ENCODE measurements at places on chromosomes 5 and 9. TPM values are rescaled to one million over a fixed set of nuclear protein-coding genes. Genes with fewer than 3 reads are reported as not detected.

Gene FST
- total RNA-seq: 2.0 TPM

Gene PCDHA9
- not detected for total RNA-seq

Gene FAM221B
- total RNA-seq: not detected

Gene PCA3
- total RNA-seq: not detected

Gene TMEM252
- not detected for total RNA-seq

Gene SPATA9
- total RNA-seq: not detected

Gene SARDH
- total RNA-seq: 34.4 TPM

Gene PCDHA5
- total RNA-seq: not detected

Gene FGF18
- total RNA-seq: 0.18 TPM

Gene PPP3R2
- not detected for total RNA-seq

Gene ADGRD2
- not detected for total RNA-seq

Gene AK8
- total RNA-seq: not detected

Gene DNAJC25
- 3.6 TPM for total RNA-seq

DNA sequence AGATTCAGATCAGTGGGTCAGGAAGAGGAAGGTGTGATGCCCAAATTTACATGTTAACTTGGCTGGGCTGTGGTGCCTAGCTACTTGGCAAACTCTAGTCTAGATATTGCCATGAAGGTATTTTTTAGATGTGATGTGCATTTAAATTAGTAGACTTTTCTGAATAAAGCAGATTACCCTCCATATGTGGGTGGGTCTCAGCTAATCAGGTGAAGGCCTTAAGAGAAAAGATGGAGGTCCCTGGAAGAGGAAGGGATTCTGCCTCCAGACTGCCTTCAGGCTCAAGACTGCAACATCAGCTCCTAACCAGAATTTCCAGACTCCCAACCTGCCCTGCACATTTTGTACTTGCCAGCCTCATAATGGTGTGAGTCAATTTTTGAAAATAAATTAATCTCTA, 115.8 kb downstream of the CEMIP2 start:
- DNase-seq: no peak

- no peak for DNase-seq
Observed at GRCh38 chr9:124377551-124378406, 37.5 kb downstream of the PSMB7 start.

DNA sequence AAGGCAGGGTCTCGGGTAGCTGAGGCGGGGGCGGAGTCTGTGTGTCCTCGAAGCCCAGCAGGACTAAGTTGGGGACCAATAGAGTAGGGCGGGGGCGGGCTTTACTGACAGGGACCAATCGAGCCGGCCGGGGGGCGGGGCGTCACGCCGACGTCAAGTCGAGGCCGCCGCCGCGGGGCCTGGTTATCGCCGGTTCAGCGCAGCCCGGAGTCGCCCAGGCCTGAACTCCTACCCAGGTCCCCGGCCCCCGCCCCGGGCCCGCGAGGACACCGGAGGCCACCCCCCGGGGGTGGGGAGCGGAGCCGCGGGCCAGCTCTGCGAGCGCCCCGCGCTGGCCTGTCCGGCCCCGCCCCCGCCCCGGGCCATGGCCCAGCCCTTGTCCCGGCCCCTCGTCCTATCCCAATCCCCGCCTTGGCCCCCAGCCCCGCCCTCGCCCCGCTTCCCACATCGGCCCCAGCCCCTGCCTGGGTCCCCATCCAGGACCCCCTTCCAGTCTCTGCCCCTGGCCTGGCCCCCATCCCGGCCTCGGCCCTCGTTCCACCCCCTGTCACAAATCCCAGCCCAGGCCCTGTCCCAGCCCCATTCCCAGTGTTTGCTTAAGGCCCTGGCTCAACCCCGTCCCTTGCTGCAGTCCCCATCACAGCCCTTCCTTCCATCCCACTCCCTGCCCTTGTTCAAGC, at the start of gene TMEM8B:
TSS of gene TMEM8B (plus strand) at position 145 of the 680 bp plus-strand sequence. CDS start at position 365, 220 bp downstream.
- peak; percentile 95 for DNase-seq

GRCh38 chr5:154571325-154572035, 93.5 kb upstream of the HAND1 start:
- DNase-seq: no peak

DNA sequence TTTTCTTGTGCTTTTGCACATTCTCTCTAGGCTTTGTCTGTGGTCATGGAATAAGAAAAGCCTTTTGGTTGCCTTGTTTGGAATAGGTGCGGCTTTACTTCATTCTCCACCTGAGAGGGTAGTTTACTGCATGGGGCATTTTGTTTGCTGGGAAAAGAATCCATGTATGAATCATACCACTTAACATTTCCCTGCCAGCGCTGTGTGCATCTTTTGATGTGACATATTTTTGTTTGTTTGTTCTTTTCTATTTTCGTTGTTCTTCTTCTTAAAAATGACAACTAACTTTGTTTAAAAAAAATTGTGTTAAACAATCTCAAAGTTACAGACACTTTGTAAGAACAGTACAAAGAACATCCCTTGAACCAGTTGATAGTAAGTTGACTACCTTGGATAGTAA, 113.2 kb downstream of the GCNT1 start:
- no peak for DNase-seq

GRCh38 chr5:2755076-2755680, 3.7 kb upstream of the IRX2 start:
- no peak for DNase-seq

DNA sequence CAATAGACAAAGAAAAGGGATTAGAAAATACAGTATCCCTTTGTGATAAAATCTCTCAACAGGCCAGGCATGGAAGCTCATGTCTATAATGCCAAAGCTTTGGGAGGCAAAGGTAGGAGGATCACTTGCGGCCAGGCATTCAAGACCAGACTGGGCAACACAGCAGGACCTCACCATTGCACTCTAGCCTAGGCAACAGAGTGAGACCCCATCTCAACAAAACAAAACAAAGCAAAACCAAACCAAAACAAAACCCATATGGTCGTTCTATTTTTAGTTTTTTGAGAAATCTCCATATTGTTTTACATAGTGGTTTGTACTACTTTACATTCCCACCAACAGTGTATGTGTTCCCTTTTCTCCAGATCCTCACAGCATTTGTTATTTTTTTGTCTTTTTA, 193.0 kb downstream of the KIAA0825 start:
- no peak for DNase-seq

- no peak for DNase-seq
Observed at GRCh38 chr9:127258606-127259471, 5.7 kb upstream of the GARNL3 start.

GRCh38 chr9:98117984-98118639, 910 bp downstream of the TRIM14 start:
- peak; percentile 53 for DNase-seq

- no peak for DNase-seq
Observed at GRCh38 chr9:97064176-97064575, 25.2 kb upstream of the CTSV start.

- no peak for DNase-seq
Observed at GRCh38 chr5:145902421-145902820, 29.6 kb upstream of the GRXCR2 start.

- no peak for DNase-seq
Observed at GRCh38 chr9:137255448-137256114, 454 bp downstream of the NELFB start.

DNA sequence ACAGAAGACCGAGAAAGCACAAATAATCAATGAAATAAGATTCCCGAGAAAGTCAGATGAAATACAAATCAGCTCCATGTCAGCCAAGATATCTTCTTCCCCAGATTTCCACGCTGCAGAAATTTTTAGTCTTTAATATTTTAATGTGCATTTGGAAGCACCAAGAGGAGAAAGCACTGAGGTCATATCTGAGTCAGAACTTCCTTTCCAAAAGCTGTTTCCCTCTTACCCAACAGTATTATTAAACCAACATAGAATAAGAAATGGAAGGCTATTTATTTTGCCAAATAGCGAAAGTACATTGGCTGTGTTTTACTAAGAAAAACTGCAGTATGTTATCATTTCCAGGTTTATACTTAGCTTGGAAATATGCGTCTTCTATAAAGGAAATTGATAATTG, 772.1 kb upstream of the CDH9 start:
- no peak for DNase-seq

DNA sequence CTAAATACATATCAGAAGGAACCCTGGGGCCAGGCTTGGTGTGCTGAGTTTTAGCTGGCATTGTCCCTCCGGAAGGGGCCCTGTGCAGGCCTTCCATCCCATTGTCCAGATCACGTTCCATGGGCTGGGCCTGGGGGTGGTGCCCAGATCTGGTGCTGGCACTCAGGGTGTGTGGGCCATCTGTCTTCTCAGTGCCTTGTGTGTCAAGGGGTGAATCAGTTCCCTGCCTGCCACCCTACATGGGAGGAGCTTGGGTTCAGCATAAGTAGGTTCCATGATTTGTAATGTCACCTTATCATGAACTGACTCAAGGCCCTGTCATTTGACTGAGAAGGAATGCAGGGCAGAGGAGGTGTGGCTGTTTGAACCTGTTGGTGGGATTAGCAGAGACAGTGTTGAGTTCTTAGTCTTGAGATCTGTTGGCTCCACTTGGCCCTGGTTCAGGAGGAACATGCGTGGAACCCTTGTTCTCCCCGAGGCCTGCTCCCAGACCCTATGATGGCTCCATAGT, 176.8 kb downstream of the MACROH2A1 start:
- DNase-seq: no peak

GRCh38 chr9:98457726-98458370, 202.4 kb upstream of the TBC1D2 start:
- no peak for DNase-seq

GRCh38 chr5:142281966-142282365, 42.9 kb downstream of the SPRY4 start:
- DNase-seq: no peak

DNA sequence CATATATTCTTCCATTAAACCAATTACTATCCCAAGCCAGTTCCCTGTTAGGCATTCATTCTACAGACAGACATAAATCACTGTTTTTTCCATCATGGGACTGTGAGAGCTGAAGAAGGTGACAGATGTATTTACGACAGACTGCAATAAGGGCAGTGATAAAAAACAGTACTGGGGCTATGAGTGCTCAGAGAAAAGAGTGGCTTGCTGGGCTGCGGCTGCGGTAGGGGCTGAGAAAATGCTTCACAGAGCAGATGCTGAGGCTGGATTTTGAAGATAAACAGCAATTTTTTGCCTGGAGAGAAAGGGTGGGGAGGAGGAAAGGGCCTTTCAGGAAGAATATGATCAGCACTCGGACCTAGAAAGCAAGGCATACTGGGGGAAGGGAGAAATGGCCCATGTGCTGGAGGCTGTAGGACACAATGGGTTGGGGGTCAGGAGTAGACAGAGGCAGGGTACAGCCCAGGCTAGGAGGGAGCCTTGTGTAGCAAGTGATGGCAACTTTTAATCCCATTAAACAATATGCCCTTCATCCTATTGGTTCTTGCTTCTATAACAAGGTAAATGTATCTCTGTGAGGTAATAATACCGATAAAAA, 279.3 kb downstream of the ASTN2 start:
- no peak for DNase-seq

- peak; percentile 70 for DNase-seq
Observed at GRCh38 chr9:99000476-99001395, 57.0 kb downstream of the COL15A1 start.

- DNase-seq: no peak
Observed at GRCh38 chr5:167853421-167853820, 438.0 kb upstream of the WWC1 start.

- DNase-seq: no peak
Observed at GRCh38 chr5:148474025-148474511, 90.3 kb downstream of the FBXO38 start.

- DNase-seq: no peak
Observed at GRCh38 chr5:53942724-53943123, 367.6 kb downstream of the ARL15 start.

- DNase-seq: peak; percentile 62
Observed at GRCh38 chr9:137240318-137240840, 708 bp upstream of the TUBB4B start.

DNA sequence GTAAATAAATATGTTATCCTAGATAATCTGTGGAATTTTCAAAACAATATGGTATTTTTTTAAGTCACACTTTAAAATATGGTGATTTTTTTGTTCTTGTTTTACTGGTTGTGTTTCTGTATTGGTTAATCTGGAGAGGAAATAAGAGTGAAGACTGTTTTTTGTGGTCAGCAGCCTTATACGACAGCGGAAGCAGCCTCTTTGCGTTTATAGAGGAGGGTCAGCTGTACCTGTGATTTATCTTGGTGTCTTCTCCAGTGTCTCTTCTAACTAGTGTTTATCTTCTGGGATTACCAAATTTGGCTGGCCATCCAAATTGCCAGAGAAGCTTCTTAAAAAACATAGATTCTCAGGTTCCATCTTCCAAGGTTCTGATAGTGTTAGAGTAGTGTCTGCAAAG, 58.7 kb downstream of the ICE1 start:
- DNase-seq: no peak

DNA sequence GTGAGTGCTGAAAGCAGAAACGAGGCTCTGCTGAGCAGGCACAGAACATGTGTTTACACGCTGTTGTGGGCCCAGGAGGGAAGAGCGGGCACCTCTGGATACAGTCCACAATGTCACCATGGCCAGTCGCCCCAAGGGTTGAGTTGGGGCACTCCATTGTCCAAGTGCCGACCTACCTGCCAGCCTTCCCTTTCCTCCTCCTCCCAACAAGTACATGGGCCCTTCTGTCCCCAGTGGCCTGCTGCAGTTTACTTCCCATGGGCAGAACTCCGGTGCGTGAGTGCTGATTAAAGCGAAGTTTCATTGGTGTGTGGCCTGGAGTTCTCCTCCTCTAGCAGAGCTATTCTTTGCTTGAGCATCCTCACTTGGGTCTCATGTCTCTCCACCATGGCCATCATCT, 50.4 kb downstream of the DCP2 start:
- no peak for DNase-seq

- no peak for DNase-seq
Observed at GRCh38 chr5:7848296-7848695, 2.6 kb downstream of the CFAP90 start.

DNA sequence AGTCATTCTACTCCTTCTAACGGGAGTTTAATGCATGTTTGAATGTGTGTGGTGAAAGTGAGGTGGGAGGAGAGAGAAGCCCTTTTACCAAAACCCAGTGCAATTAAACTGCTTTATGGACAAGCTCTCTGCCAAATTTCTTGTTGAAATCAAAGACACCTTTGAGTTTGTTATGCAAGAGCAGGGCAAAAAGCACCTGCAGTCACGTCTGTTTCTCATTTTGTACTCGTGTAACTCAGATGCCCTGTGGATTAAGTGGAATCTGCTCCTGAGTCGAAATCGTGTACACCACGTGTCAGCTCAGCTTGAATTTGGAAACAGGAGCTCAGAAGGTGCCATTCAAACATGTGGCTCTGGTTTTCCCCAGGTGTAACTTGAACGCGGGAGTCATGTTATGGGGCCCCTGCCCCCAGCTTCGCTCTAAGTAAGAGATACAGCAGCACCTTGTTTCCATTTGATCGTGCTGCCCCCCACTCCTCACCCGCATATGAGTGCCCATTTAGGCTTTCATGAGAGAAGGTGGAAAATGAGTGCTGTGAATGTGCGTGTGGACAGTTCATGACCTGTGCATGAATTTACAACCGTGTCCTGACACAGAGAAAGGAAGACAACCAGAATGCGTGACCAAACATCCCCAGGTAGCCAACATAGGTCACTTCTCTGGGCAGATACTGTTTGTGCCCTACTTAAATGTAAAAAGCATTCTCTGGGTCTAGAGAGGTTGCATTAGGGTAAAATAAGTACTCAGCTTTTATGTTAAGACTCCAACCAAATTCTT, 347.0 kb upstream of the SLC30A5 start:
- DNase-seq: no peak

- no peak for DNase-seq
Observed at GRCh38 chr9:3650994-3651622, 125.3 kb upstream of the RFX3 start.

Measured in T-cell (primary cell).